ENCODE measurements at places on chromosomes 12 and 14.

DNA sequence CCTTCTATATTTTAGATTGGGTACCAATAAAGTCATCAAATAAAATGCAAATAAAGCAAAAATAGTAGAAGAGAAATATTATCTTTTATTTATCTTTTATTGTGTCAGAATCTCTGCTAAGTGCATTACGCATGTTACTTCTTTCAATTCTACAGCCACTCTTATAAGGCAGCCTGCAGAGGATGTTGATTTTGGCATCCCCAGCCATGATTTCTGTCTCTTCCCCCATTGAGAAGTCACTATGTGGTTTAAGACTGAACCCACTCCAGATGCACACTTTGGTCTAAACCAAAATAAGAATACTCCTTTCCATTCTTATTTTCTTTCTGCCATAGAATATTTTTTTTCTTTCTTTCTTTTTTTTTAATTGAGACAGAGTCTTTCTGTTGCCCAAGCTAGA is 56.0 kb upstream of the ACSS3 start:
- no peak for DNase-seq

DNA sequence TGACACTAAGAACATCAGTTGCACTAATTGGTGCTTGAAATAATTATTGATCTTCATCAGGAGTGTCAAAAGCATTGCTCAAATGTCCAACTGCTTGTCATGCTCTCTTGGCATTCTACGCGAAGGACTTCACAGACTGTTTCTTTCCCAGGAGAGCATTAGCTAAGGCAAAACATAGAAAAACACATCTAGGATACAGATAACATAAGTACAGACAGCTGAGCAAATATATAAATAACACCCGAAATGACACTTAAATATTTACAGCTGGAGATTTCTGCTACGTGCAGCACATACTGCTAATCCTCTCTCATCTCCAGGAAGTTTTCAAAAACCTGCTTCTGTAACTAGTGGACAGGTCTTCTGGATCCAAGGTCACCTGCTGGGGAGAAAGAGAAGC is 120.0 kb upstream of the PRMT8 start:
- no peak for DNase-seq

- no peak for DNase-seq
Measured at GRCh38 chr12:4089956-4090355, 183.6 kb upstream of the CCND2 start.

DNA sequence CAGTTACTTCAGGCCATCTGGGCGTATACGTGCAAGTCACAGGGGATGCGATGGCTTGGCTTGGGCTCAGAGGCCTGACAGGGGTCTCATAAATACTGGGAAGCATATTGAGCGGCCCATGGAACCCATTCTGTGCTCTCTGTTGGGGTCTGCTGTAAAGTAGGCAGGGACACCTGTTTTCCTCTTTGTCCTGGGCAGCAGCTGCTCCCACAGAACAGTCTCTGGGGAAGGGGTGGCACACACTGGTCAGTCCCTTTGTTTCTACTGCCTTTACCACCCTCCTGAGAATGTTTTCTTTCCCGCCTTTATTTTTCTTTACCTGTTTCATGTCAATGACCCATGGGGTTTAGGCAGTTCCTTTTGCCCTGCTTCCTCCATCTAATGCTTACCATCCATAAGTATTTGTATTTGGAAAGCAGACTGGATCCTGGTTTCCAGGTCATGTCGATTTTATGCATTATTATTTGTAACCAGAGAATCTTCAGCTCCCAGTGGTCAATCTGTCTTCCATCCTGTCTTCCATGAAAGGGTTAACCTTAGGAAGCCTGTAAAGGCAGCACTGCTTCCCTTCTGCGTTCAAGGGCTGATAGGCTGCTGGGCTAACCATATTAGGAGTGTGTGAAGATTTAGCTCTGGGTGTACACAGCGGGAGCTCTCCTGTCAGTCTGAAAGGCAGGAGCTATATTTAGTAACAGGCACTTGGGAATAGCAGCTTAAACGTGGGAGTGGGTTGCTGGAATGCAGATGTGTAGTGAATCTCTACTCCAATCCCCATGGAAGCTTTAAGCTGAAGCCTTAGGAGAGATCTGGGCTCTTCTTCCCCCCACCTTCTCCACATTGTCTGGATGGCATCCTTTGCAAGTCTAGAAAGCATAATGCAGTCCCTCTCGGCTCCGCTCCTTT is 124.0 kb downstream of the DYRK2 start:
- peak; percentile 83 for DNase-seq

- DNase-seq: peak; percentile 24
Measured at GRCh38 chr14:99321955-99322730, 50.1 kb upstream of the BCL11B start.

GRCh38 chr14:22979748-22980392 is 2.5 kb downstream of the AJUBA start:
- no peak for DNase-seq

- DNase-seq: no peak
Measured at GRCh38 chr12:92701441-92701840, 1.3 kb upstream of the PLEKHG7 start.

DNA sequence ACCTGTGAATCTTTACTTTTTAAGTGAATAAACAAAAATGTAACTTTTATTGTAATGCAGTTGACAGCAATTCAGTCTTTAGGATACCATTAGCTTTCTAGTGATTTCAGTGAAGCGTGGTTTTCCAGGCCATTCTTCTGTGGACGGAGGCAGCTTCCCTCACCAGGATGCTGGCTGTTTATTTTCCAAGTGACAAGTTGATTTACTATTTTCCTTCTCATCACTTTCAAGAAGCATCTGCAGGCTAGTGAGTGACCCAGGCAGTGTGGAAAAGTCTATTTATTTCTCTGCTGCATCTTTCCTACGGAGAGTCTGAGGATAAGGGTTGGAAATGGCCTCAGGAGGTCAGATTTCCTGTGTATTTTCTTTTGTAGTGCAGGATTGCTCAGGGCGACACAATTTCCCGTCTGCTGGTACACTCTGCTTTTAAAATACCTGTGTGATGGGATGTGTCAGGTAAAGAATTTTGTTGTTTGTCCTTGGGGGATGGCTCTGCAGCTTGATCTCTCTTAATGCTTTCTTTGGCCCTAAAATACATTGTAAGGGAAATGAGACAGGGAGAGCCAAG is 467.8 kb downstream of the NRXN3 start:
- DNase-seq: no peak

DNA sequence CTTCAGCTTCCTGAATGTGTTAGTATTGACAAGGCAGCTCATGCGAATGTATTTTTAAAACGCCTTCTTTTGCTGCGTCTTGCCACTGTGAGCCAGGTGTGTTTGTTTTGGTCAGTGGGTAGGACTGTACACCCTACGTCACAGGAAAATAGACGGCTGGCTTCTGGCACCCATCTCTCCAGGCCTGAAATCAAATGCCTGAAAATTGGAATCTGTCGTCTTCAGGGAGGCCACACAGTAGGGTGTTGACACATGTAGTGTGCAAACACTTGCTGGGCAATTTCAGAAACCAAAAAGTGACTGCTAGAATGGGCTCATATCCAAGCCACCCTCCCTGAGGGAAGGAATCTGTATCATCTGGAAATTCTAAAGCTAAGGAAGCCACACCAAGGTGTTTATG is 209.3 kb downstream of the TTC8 start:
- no peak for DNase-seq

- DNase-seq: no peak
Measured at GRCh38 chr14:75563931-75564330, 14.5 kb upstream of the FLVCR2 start.

DNA sequence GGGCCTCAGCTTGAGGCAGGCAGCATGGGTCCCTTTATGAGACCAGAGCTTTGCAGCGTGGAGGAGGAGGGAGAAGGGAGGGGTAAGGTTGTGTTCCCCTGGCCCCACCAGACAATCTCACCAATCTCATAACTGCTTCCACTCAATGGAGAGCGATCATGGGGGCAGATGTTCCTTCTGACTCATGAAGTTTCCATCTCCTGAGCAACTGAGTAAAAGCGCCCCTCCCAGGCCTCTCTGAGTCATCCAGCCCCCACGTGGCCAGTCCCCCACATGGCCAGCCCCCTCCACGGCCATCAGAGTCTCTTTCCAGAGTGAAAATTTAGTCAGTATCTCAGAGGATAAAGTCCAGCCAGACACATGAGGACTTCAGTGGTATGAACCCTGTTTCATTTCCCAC is 39.2 kb upstream of the PLXNC1 start:
- DNase-seq: no peak

DNA sequence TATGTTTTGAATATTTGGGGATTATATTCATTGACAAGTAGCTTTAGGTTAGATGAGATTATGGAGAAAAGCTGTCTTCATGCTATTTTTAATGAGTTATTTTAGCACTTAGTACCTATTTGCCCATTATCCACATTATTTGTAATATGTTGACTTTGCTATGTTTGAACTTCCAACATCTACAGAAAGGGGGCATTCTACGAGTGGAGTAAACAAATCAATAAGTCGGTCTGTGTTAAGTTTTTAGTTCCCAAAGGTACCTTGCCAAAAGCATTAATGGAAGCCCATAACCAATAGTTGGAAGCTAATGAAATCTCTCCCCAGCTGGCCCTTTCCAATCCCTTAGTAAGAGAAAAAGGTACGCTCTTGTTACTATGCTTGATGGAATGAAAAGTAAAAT is 250.0 kb upstream of the E2F7 start:
- DNase-seq: no peak

- no peak for DNase-seq
Measured at GRCh38 chr14:103916636-103917262, 11.5 kb upstream of the TDRD9 start.

DNA sequence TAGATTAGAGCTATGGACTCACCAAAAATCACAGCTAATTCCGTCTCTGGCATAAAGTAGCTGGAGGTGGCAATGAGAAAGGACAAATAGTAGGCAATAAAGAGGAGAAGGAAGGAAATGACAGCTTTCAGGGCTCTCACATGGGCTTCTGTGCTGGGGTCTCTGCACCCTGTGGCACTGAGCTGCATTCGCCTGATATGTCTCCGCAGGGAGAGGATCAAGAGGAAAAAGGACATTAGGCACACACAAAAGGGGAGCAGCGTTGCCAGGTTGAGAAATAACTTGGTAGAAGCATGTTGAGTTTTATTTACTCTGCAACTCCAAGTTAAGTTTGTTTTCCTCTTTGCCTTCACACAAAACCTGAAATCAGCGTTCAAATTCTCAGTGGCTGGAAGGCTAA is 686 bp downstream of the TAS2R7 start:
- DNase-seq: no peak

DNA sequence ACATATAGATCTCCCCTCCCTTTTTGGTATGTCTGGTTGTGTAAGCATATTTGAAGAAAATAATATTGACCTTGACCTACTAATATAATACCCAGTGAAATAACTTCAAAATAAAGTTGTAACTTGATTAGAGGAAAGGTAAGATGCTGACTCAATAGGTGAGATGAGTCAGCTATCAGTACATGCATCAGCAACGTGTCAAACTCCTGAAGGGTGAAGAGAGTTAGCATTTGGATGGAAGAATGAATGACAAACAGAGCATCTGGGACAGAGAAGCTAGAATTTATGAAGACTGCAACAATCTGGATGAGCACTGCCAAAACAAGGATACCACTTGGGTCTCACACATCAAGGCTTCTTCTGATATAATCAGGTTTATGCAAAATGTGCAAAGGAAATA is 74.9 kb downstream of the PPP2R5E start:
- DNase-seq: no peak

DNA sequence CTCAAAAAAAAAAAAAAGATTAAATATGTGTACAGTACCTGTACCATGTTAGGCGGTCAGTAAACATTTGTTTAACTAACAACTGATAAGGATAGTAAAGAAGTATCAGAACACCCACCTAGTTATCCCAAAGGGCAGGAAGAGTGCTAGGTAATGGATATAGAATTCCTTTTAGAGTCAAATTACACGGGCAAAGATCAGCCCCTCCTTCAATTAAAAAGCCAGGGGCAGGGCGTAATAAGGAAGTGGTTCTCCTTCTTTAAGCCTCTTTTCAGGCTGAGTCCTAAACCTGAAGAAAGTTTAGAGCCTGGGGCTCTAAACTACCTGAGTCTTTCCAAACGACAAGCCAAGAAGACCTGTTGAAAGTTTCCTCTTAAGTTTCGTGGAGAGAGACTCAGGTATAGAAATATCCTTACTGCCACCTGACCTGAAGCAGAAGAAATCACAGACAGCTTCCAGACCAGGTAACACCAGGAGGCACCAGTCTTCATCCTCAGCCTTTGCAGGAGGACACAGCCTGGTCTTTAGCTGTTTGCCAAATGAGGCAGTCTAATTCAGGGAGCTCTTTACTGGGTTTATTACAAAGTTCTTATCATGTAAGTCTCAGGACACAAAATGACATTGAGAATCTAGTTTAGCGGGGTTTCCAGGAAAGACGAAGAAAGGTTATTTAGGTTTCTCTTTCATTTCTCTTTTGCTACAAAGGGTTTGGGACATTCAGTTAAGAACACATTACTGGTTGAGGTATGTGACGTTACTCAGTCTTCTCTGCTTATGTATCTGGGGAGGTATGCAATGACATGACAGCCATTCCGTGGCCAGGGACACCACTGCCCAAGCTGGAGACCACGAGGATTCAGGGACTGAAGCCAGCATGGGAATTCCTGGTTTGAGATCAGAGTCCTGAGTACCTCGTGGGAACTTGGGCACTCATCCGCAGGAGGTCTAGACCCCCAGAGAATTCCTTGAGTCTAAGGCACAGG is at the start of gene BCL2L14:
TSS of gene BCL2L14 (plus strand) at position 266 of the 983 bp plus-strand sequence. CDS start 8,367 bp downstream, outside the sequence.
- no peak for DNase-seq

DNA sequence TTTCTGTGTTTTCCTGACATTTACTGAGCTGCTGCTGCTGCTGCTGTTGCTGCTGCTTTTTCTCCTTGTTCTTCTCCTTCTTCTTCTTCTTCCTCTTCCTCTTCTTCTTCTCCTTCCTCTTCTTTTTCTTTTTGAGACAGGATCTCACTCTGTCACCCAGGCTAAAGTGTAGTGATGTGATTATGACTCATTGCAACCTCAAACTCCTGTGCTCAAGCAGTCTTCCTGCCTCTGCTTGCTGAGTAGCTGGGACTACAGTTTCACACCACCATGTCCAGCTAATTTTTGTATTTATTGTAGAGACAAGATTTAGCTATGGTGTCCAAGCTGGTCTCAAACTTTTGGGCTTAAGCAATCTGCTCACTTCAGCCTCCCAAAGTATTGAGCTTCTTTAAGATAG is 95.8 kb downstream of the TMTC3 start:
- DNase-seq: no peak

DNA sequence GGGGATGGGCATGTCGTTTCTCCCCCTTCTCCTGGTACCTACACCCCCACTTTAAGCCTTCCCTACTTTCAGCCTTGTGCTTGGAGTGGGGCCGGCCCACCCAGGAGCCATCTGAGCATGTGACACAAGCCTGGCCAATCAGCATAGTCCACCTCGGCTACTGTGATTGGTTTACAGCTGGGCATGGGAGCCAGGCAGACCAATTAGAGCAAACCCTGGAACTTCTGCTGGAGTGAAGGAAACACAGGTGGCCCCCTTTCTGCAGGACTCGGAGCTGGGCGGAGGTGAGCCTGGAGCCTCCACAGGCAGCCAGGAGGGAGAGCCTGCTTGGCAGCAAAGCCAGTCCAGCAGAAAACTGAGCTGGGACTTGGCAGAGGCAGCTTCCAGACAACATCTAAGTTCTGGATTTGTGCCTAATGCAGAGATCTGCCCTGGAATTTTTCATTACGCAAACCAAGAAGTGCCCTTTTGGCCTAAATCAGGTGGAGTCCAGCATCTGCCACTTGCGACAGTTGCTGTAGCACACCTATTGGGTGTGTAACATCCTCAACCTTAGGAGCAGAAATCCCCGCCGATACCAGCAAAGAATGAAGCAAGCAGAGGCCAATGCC is 59.5 kb downstream of the SCARB1 start:
- peak; percentile 72 for DNase-seq

All from D341Med (cell line).